WTC11 (cell line): ENCODE measurements at places on chromosomes 7 and 10. TPM values are rescaled to one million over a fixed set of nuclear protein-coding genes. Genes with fewer than 3 reads are reported as not detected.

PLXDC2 gene
- total RNA-seq: 31.7 to 37.9 TPM (median 37.8 TPM) in 3 replicates

H2BK1 gene
- total RNA-seq: 0.87 TPM in 1 of 3 replicates, not detected in the others

ADRA2A gene
- total RNA-seq: 1.7 to 2.1 TPM (median 1.7 TPM) in 3 replicates

ARL3 gene
- total RNA-seq: 13.3 to 16.1 TPM (median 15.6 TPM) in 3 replicates

PAPOLB gene
- total RNA-seq: 0.23 to 0.31 TPM (median 0.27 TPM) in 3 replicates

NEURL1 gene
- total RNA-seq: 0.66 to 1.2 TPM (median 0.99 TPM) in 3 replicates

COL28A1 gene
- 0.81 to 1.5 TPM (median 1.0 TPM) in 3 replicates for total RNA-seq

MCM7 gene
- 306 to 351 TPM (median 315 TPM) in 3 replicates for total RNA-seq

ZCCHC24 gene
- total RNA-seq: 6.0 to 7.7 TPM (median 6.2 TPM) in 3 replicates

SPACDR gene
- 0.33 to 0.48 TPM (median 0.39 TPM) in 3 replicates for total RNA-seq

AKR1C1 gene
- total RNA-seq: 3.9 to 4.3 TPM (median 4.1 TPM) in 3 replicates

ANKRD7 gene
- 1.7 to 3.5 TPM (median 1.9 TPM) in 3 replicates for total RNA-seq

FBXL13 gene
- total RNA-seq: 1.4 to 2.2 TPM (median 1.7 TPM) in 3 replicates

SPDYE9 gene
- not detected in 3 replicates for total RNA-seq

PLAC9 gene
- 4.6 to 7.3 TPM (median 6.6 TPM) in 3 replicates for total RNA-seq
